ENCODE measurements at places on chromosomes 16 and 17.

GRCh38 chr17:76868176-76868668 is at the start of gene MGAT5B:
MGAT5B (plus strand) TSS chr17:76868404; CDS start chr17:76869030, 626 bp downstream.
- no peak for DNase-seq

GRCh38 chr16:57525761-57526160 is 10.6 kb downstream of the CCDC102A start:
- no peak for DNase-seq

DNA sequence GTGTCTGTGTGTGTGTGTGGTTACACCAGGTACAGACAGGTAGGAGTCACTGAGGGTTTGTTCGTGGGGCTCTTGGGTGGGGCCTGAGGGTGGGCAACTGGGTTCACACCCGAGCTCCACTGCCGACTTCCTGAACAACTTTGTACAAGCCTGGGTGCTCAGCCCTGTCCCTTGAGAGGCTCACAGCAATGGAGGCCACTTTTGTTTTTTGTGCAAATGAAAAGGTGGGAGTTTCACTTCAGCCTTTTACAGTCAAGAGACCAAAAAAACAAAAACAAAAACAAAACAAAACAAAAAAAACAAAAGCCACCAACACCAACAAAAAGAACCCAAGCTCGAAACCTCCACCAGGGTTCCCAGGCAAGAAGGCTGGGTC is 2.4 kb downstream of the RHBDF2 start:
- DNase-seq, result no peak

DNA sequence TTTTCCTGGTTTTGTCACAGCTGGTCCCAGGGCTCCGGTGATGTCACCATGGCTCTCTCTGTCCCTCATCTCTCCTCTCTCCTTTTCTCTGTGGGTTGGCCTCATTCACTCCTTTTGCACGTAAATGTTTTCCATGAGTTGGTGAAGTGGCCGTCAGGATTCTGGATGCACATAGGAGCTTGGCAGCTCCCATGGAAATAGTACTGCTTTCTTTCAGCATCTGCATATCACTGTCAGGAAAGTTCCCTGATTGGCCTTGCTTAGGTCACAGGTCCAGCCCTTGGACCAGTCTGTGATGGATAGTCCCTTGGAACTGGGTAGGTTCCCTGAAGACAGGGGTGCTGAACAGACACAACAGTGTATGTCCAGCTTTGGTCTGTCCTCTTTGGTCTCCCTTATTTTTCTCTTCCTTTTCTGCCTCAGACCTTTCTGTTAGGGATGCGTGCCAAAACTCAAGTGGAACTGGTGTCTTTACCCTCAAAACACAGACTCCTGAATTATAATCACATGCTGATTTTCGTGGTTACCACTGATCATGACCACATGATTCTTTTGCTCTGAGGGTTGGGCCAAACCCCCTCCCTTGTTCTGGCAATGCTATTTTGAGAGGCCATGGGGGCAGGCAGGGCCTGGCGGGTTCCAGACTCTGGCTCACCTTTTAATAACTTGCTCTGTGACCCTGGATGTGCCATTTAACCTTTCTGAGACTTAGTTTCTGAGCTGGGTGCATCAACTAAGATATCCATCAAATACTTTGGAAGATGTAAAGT is 99.0 kb downstream of the MSI2 start:
- no peak for DNase-seq

GRCh38 chr17:75138519-75138918 is 7.0 kb upstream of the NT5C start:
- no peak for DNase-seq

- DNase-seq, result no peak
Observed at GRCh38 chr16:27429981-27430441, 28.0 kb downstream of the IL21R start.

- no peak for DNase-seq
Observed at GRCh38 chr17:49557312-49558024, 18.2 kb upstream of the NXPH3 start.

DNA sequence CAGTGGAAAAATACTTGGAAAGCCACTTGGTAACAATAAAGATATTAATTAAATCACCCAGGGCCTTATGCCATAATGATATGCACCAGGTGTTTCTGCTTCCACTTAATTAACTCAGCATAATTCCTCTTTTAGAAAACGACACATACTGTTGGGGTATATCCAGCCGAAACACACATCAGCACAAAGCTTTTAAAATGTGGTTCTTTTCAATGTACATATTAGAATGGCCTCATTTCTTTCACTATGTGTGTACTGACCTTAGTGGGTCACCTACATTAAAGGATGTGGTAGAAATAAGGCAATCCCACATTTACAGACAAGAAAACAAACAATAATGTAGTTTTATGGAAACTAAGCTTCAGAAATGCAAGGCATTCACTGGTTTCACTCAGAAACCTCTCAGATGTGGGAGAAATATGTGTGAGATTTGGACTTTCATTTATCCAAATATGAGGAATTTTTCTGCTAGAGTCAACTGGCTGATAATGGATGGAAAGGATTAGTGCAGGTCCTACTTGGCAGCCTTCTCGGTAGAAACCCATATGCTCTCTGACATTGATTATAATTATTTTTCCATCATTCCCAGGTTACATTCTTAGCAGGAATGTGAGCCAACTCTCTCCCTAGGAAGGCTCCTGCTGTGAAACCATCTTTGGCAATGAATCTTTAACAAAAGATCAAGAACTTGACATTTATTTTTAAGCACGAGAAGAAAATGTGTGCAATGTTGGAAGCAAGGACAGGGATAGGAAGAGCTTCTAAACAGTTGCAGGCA is 66.7 kb upstream of the DHX40 start:
- no peak for DNase-seq
